ENCODE measurements at places on chromosomes 4 and X. TPM values are rescaled to one million over a fixed set of nuclear protein-coding genes. Genes with fewer than 3 reads are reported as not detected.

DNA sequence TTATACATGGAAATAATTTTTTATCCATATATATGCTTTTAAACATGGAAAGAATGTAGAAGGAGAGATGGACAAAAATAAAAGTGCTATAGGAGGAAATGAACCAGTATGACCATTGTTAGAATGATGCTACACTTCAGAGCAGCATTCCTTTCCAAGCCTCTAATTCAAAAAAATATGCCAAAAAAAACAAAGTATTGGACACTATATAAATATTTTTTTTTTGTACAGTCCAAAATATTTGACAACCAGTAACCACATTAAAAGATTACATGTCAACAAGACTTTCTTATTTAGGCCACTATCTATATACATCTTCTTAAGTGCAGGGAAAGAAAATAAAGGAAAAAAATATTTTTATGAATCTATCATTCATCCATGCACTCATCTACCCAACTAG is 198.6 kb downstream of the LRBA start:
- no peaks in the 10 kb centered on the region for H3K27me3 ChIP-seq
- no peak for DNase-seq
- no peak overlapping the region for H3K4me3 ChIP-seq
- H3K36me3 ChIP-seq, result no peaks in the 10 kb centered on the region

The MOB1B gene
- 10.0 TPM for total RNA-seq

- no peak overlapping the region for H3K27ac ChIP-seq
- H3K36me3 ChIP-seq, result no peaks in the 10 kb centered on the region
- no peak overlapping the region for H3K4me3 ChIP-seq
- H3K27me3 ChIP-seq, result no peaks in the 10 kb centered on the region
- DNase-seq, result no peak
Measured at GRCh38 chrX:10952619-10953018, 158.5 kb upstream of the HCCS start.

The RAB9B gene
- 8.5 TPM for total RNA-seq

DNA sequence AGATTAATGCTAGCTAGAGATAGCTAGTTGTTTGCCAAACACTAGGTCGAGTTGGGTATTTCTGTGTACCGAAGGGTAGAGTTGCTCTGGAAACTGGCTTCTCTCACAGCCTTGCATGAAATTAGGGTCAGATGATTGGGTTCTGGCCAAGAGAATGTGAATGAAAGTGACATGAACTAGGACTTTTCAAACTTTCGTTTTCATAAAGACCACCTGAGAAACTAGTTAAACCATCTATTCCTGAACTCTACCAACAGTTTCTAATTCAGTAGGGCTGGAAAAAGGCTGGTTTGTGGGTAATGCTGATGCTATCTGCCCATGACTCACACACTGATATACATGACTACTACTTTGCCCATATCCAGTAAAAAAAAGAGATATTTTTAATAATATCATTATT is 157.6 kb downstream of the GASK1B start:
- peaks cover 9% of the 10 kb centered on the region for H3K4me1 ChIP-seq
- no peaks in the 10 kb centered on the region for H3K27me3 ChIP-seq
- H3K27ac ChIP-seq, result peak overlapping the region; percentile 78
- DNase-seq, result no peak

The DCHS2 gene
- 10.6 TPM for total RNA-seq

DNA sequence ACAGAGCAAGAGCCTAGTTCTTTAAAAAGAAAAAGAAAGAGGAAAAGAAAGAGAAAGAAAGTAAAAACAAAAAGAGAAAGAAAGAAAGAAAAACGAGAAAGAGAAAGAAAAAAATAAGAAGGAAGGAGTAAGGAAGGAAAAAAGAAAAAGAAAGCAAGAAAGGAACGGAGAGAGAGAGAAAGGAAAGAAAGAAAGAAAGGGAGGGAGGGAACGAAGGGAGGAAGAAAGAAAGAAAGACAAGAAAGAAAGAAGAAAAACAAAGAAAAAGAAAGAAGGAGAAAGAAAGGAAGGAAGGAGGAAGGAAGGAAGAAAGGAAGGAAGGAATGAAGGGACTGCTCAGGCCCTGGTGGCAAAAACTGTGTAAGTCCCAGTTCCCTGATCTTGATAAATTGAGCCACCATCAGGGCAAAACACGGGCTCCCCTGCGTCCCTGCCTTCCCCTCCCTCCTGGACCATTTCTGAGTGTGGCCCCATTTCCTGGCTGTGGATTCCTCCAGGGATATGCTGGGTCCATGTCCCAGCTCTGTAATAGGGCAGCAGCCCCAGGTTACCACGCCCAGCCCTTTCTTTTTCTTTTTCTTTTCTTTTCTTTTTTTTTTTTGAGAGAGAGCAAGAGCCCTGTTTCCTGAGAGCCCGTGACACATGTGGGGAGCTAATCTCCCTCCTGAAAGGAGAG is 44.8 kb downstream of the SHOX start:
- H3K4me1 ChIP-seq, result no peaks in the 10 kb centered on the region
- H3K36me3 ChIP-seq, result no peaks in the 10 kb centered on the region
- H3K27ac ChIP-seq, result no peak overlapping the region
- H3K4me3 ChIP-seq, result no peak overlapping the region
- no peaks in the 10 kb centered on the region for H3K27me3 ChIP-seq
- no peak for DNase-seq

- H3K27me3 ChIP-seq, result no peaks in the 10 kb centered on the region
- H3K4me1 ChIP-seq, result no peaks in the 10 kb centered on the region
- no peak for DNase-seq
- H3K4me3 ChIP-seq, result no peak overlapping the region
Measured at GRCh38 chr4:43992552-43992951, 456.1 kb downstream of the KCTD8 start.

GRCh38 chr4:7693237-7693608 is 246.4 kb downstream of the AFAP1 start:
- DNase-seq, result no peak
- H3K4me3 ChIP-seq, result no peak overlapping the region
- no peaks in the 10 kb centered on the region for H3K4me1 ChIP-seq
- H3K27ac ChIP-seq, result no peak overlapping the region
- H3K36me3 ChIP-seq, result no peaks in the 10 kb centered on the region

- H3K27me3 ChIP-seq, result no peaks in the 10 kb centered on the region
- no peaks in the 10 kb centered on the region for H3K4me1 ChIP-seq
- H3K4me3 ChIP-seq, result no peak overlapping the region
- H3K27ac ChIP-seq, result no peak overlapping the region
Measured at GRCh38 chr4:148044089-148044911, 312.4 kb downstream of the ARHGAP10 start.

- H3K36me3 ChIP-seq, result no peaks in the 10 kb centered on the region
- H3K27me3 ChIP-seq, result no peaks in the 10 kb centered on the region
- H3K4me1 ChIP-seq, result no peaks in the 10 kb centered on the region
- H3K4me3 ChIP-seq, result no peak overlapping the region
- no peak overlapping the region for H3K27ac ChIP-seq
Measured at GRCh38 chr4:61068745-61069144, 131.4 kb upstream of the ADGRL3 start.

DNA sequence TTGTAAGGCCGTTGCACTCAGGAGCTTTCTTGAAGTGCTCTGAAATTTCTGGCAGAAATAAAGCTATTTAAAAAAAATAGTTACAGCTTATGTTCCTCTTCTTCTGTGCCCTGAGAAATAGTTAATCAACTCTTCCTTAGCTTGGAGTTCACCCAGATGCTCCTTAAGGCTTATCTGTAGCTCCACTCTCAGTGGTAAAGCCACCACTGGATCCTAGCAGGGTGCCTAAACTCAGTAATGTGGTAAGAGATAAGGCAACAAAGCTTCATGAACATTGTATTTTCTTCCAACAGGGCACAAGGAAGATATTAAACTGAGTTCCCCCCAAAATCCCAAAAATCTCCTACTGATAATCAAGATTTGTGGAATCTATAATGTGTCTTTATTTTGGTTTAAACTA is 299.5 kb downstream of the MAPK10 start:
- H3K27me3 ChIP-seq, result no peaks in the 10 kb centered on the region
- no peak overlapping the region for H3K4me3 ChIP-seq
- no peak for DNase-seq
- H3K36me3 ChIP-seq, result no peaks in the 10 kb centered on the region

GRCh38 chr4:157223456-157223855 is 2.9 kb downstream of the GRIA2 start:
- no peaks in the 10 kb centered on the region for H3K36me3 ChIP-seq
- no peaks in the 10 kb centered on the region for H3K4me1 ChIP-seq
- no peak for DNase-seq
- no peak overlapping the region for H3K4me3 ChIP-seq
- H3K27ac ChIP-seq, result peak overlapping the region; percentile 64

DNA sequence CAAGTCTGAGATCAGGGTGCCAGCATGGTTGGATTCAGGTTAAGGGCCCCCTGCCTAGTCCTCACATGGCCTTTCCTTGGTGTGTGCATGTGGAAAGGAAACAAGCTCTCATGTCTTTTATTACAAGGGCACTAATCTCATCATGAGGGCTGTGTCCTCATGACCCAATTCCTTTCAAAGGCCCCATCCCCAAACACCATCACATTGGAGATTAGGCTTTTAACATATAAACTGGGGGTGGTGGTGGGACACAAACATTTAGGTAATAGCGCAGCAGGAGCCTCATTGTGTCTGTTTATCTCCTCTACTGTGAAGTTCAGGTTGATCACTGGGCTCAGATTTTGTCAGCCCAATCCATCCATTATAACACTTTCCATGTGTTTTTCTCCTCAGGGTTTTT is 41.0 kb downstream of the BEX3 start:
- no peaks in the 10 kb centered on the region for H3K36me3 ChIP-seq
- no peak overlapping the region for H3K27ac ChIP-seq
- no peak overlapping the region for H3K4me3 ChIP-seq

- no peak overlapping the region for H3K4me3 ChIP-seq
- no peaks in the 10 kb centered on the region for H3K27me3 ChIP-seq
- no peaks in the 10 kb centered on the region for H3K36me3 ChIP-seq
- no peak overlapping the region for H3K27ac ChIP-seq
- H3K4me1 ChIP-seq, result no peaks in the 10 kb centered on the region
Measured at GRCh38 chrX:41781500-41781899, 57.5 kb downstream of the GPR82 start.

- H3K4me1 ChIP-seq, result no peaks in the 10 kb centered on the region
- no peaks in the 10 kb centered on the region for H3K27me3 ChIP-seq
- H3K36me3 ChIP-seq, result no peaks in the 10 kb centered on the region
- no peak for DNase-seq
Measured at GRCh38 chr4:4572821-4573220, 31.0 kb upstream of the STX18 start.

The PLAC8 gene
- total RNA-seq, result 6.3 TPM

The NKX3-2 gene
- 0.62 TPM for total RNA-seq

DNA sequence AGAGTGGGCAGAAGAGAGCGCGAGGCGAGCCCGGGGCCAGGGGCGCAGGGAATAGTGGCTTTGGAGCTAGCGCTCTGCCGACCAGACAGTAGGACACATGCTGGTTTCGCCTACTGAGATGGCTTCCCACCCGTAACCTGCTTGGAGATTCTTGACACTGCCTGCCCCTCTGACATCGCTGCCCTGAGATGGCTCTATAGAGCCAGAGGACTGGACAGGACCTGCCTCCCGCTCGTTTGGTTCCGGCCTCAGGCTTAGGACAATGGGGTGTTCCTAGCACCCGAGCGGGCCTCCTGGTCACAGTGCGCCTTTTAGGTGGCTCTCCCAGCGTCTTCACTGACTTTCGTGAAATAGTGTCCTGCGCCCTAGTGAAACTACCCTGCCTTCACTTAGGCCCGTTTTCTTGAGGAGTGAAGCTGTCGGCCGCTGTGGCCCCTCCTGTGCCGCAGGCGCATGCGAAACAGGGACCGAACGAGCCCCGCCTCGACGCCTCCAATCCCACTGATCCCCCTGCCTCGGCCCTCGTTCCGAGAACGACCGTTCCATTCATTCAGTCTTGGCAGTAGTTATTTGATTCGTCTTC is 608 bp downstream of the TAF1 start:
- peak overlapping the region; percentile 55 for H3K4me3 ChIP-seq
- H3K36me3 ChIP-seq, result no peaks in the 10 kb centered on the region
- peak; percentile 21 for DNase-seq
- H3K4me1 ChIP-seq, result no peaks in the 10 kb centered on the region

The VSIG1 gene
- total RNA-seq, result 0.37 TPM

DNA sequence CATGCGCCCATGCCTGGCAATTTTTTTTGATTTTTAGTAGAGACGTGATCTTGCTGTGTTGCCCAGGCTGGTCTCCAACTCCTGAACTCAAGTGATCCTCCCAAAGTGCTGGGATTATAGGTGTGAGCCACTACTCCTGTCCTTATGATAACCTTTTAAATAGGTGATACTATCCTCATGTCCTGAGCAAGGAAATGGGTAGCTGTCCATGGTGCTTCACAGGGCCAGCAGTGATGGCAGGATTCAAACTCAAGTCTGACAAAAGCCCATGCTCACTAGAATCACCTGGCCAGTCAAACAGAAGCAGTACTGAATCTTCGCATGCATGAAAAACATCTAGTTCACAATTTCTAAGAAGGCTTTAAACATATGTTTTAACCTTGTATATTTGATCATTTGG is 235.1 kb downstream of the NR3C2 start:
- no peaks in the 10 kb centered on the region for H3K4me1 ChIP-seq
- H3K36me3 ChIP-seq, result no peaks in the 10 kb centered on the region
- H3K27me3 ChIP-seq, result no peaks in the 10 kb centered on the region
- H3K27ac ChIP-seq, result no peak overlapping the region
- H3K4me3 ChIP-seq, result no peak overlapping the region
- DNase-seq, result no peak

The MAB21L2 gene
- not detected for total RNA-seq

GRCh38 chrX:153598541-153599191 is at the start of gene CCNQ:
TSS of gene CCNQ (minus strand) at chrX:153599139. CDS start at chrX:153599073, 66 bp downstream.
- H3K27ac ChIP-seq, result peak within 1 kb of the TSS; percentile 55
- peak within 1 kb of the TSS; percentile 61 for H3K4me3 ChIP-seq
- H3K36me3 ChIP-seq, result no peaks in the 10 kb centered on the region
- no peak for DNase-seq
- no peaks in the 10 kb centered on the region for H3K4me1 ChIP-seq

GRCh38 chr4:94305466-94306225 is 37.0 kb downstream of the HPGDS start:
- no peak overlapping the region for H3K4me3 ChIP-seq
- H3K27ac ChIP-seq, result no peak overlapping the region
- no peak for DNase-seq
- H3K4me1 ChIP-seq, result no peaks in the 10 kb centered on the region
- H3K27me3 ChIP-seq, result no peaks in the 10 kb centered on the region

DNA sequence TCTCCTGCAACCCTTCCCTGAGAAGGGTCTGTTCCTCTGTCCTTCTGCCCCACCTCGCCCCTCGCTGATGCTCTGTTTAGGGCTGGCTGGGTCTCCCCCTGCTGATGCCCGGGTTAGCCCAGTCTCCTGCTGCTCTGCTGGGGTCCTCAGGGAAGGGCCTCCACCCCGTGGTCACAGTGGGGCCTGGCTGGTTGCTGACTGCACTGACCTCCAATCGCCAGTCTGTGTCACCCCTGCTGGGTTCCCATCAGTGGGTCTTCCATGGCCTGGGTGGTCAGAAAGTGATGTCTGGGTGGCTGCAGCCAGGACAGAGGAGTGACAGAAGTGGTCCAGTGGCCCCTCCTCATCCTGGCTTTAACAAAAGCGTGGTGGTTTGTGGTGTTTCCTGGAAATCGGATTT is 44.7 kb downstream of the EVC start:
- no peak for DNase-seq
- no peaks in the 10 kb centered on the region for H3K4me1 ChIP-seq
- no peak overlapping the region for H3K4me3 ChIP-seq
- H3K27me3 ChIP-seq, result no peaks in the 10 kb centered on the region
- no peak overlapping the region for H3K27ac ChIP-seq
